M059J (cell line): ENCODE measurements at places on chromosomes 5 and 9.

GRCh38 chr5:5979377-5979760 is 399.0 kb downstream of the MED10 start:
- peak; percentile 20 for DNase-seq

DNA sequence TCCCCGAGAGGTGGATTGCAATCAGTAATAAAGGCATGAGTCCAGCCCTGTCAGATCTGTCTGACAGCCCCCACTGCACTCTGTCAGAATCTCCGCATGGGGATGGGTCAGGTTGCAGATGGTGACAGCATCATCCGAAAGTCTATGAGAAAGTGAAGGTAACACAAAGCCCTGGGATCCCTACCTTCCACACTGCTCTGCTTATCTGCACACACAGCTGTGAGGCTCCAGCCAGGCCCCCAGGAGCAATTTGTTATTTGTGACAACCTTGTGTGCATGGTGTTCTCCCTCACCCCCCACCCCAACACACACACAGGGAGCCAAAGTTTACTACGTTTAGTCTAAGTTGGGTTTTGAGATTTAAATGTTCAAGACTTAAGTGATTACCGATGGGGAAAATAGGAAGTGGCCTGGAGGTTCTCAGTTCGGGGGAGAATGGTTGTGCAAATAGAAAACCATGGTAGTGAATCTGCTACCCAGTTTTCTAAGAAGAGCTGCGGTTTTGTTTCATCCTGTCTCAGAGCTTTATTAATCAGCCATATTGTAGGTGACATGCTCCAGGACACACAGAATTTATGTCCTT is 92.7 kb downstream of the SV2C start:
- DNase-seq, result no peak

DNA sequence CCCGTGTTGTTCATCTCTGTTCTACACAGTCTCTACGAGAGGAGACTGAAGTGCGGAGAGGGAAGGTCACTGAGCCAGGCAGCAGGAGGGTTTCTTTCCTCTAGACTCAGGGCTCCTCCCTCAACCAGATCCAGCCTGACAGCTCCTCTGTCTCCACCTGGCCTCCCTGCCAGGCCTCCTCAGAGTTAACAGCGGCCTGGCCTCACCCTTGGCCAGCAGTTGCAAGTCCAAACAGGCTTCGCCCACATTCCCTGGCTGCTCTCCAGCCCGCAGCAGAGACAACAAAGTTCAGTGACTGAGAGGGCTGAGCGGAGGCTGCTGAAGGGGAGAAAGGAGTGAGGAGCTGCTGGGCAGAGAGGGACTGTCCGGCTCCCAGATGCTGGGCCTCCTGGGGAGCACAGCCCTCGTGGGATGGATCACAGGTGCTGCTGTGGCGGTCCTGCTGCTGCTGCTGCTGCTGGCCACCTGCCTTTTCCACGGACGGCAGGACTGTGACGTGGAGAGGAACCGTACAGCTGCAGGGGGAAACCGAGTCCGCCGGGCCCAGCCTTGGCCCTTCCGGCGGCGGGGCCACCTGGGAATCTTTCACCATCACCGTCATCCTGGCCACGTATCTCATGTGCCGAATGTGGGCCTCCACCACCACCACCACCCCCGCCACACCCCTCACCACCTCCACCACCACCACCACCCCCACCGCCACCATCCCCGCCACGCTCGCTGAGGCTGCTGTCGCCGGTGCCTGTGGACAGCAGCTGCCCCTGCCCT is at the start of gene HRCT1:
Gene HRCT1 (plus strand): TSS at position 291 of the 768 bp plus-strand sequence. CDS start 86 bp downstream, at position 377.
- DNase-seq, result peak; percentile 99

DNA sequence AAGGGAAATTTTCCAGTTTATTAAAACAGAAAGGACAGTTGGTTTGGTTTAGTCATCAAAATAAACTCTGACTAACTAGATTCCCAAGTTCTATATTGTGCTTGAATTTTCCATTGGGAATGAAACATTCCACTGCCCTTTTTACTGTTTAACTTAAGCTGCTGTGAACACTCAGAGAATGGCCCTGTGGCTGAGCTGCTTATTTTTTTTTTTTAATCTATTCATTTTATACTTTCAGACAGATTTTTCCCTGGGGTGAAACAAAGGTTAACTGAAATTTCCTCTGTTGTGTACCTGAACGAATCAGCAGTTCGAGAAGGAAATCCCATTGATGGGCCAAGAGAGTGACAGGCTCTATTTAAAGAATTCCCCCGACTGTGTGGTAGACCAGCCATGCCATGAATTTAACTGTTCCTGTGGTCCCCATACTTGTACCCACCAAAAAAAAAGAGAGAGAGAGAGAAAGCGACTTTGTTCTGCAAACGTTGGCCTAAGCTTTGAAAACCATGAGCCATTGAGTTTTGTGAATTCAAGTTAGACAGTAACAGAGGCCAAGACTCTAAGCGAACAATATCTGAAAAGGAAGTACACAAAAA is 138.7 kb upstream of the GRHPR start:
- peak; percentile 69 for DNase-seq

DNA sequence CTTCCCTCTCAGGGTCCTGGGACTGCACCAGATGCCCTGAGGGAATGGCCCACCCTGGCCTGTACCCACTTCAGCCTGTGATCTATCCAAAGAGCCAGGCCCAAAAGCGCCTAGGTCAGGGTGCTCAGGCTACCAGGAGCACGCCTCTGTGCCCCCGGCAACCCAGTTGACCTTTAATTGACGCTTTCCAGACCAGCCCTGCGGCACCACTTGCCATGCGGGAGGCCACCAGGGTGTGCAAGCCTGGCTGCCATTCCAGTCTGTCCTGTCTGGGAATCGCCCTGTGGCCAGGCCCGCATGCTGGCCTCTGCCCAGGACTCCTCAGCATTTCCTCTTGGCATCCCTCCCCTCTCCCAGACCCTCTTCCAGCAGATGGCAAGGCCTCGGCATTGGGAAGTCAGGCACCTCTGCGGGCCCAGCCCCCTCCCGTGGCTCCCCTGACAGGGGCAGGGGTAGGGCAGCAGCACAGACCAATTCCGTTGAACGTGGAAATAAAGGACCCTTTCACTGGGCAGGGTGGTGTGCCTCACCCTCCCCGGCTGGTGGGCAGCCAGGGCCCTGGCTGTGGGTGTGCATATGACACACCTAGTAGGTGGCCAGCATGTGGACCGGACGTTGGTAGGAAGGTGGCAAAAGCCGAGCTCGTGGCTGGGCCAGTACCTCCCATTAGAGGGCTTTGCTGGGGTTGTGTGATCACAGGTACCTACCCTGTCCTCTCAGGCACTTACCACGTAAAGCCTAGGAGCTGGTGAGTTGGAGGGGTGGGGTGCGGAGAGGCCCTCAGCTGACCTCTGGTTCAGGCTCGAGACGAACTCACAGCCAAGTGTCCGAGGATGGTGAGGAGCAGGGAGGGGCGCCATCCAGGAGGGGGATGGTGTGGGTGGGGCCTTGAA is 3.5 kb upstream of the AIF1L start:
- no peak for DNase-seq

GRCh38 chr5:138824516-138824915 is 50.6 kb downstream of the LRRTM2 start:
- no peak for DNase-seq

GRCh38 chr5:75993183-75993582 is 90.0 kb upstream of the SV2C start:
- no peak for DNase-seq

GRCh38 chr5:23389291-23390101 is 117.9 kb upstream of the PRDM9 start:
- DNase-seq, result no peak

DNA sequence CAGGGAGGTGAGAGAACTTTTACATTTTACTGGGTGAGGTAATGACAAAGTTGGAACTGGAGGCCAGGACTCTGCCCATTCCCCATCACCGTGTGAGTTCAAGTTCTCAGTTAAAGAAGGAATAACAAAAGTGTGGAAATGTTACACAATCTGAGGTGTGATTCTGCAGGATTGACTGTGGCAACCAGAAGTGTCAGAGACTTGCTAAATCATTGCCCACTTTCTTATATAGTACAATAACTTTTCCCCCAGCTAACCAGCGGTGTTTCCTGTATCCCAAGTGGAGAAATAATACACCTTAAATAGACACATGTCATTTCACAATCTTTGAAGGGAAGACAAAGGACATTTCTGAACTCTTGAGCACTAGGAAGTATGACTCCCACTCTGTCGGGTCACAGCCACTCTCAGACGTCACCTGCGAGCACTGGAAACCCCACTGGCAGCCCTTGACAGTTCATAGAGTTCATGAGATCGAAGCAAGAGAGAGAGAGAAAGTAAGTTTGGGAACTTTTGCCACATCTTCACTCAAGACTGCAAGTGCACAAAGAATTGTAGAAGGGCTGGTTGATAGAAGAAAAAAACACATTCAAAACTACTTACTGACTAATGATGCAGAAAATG is 28.4 kb downstream of the PAX5 start:
- DNase-seq, result no peak

- no peak for DNase-seq
Measured at GRCh38 chr9:107674721-107675277, 185.2 kb upstream of the KLF4 start.

- no peak for DNase-seq
Measured at GRCh38 chr5:9316733-9317132, 229.1 kb downstream of the SEMA5A start.

DNA sequence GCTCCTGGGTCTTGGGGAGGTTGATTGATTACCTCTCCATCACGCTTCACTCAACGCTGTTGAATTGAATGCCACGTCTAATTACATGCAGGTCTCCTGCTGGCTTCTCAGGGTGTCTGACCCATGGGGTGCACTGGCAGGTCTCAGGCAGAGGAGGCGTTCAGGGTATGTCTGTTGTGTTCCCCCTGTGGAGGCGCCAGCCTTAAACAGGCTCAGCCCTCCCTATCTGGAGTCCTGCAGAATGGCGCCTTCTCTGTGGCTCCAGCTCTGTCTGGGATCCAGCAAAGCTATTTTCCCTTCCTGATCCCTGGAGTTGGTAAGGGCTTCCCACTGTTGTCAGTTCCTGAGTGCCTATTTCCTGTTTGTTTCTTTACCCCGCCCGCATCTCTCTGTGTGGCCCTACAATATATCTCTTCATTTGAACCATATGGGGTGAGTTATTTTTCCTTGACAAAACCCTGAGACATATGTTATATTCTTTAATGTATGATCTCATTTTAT is 150.0 kb downstream of the NTRK2 start:
- no peak for DNase-seq

DNA sequence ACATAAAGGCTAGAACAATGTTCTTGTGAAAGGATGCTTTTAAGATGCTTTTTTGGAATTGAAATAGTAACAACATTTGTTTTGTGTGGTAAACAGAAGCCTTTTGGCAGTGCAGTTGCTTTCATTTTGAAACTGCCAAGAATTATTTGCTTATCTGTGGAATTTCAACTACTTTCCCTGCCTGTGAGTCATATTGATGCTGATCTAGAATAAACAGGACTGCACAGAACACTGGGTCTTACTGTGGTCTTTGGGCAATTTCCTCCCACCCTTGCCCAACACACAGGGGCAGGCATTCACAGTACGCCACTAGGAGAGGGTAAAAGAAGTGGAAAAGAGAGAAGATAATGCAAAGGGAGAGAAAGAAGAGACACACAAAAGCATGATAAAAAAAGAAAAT is 483.7 kb downstream of the ELAVL2 start:
- DNase-seq, result peak; percentile 40

- DNase-seq, result no peak
Measured at GRCh38 chr5:751496-751895, 33.0 kb downstream of the ZDHHC11B start.

DNA sequence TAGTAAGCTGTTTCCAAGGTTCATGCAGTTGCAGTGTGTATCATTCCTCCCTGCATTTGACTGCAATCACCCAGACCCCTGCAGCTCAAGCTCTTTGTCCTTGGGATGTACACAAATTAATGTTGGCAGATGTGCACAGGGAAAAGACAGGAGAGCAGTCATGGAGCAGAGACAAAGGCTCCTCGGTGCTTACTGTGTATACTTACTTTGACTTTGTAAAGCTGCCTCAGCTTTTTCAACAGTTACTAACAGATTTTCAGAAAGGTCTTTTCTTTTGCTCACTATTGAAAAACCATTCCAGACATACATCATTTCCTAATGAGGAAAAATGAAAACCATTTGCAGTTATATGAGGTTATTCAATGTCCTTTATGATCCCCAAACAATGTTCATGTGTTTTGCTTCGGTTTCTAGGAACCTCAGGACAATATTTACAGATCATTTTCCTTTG is 124.9 kb downstream of the TTC39B start:
- no peak for DNase-seq

DNA sequence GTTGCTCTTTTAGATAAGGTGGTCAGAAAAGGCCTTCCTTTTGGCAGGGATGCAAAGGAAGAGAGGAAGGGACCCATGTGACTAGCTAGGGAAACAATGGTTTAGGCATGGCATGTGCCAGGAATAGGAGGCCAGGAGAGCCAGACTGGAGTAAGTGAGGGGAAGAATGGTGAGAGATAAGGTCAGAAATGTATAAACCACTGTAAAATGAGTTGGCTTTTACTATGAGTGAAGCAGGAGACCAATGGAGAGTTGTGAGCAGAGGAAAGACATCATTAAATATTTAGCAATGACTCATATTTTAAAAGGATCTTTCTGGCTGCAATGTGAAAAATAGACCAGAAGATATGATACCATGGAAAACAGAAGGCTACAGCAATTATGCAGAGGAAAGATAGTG is 50.9 kb downstream of the AP3B1 start:
- DNase-seq, result peak; percentile 81

- peak; percentile 46 for DNase-seq
Measured at GRCh38 chr9:16873126-16873802, 2.8 kb upstream of the BNC2 start.

- peak; percentile 19 for DNase-seq
Measured at GRCh38 chr9:99231711-99232110, 9.6 kb downstream of the SEC61B start.

- no peak for DNase-seq
Measured at GRCh38 chr5:106113922-106114321, 1556.8 kb downstream of the EFNA5 start.

- no peak for DNase-seq
Measured at GRCh38 chr9:12195456-12195855, 497.7 kb upstream of the TYRP1 start.

GRCh38 chr5:32489791-32490562 is 45.4 kb upstream of the ZFR start:
- peak; percentile 81 for DNase-seq

DNA sequence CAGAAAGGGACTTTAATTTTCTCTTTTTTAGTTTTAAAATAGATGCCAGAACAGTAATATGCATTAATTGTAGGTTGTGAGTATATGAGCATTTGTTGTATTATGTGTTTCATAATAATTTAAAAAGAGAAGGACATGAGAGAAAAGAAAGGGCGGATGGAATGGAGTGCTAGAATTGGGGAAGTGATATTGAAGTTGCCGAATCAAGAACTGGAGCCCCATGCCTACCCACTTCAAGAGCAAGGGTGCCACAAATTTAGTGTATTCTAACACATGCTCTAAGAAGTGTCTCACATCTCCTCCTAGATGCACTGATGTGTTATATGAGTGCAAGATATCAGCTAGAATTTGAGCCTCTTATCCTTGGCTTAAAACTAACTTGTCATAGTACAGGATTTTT is 43.6 kb upstream of the FYB1 start:
- DNase-seq, result no peak

- DNase-seq, result peak; percentile 1
Measured at GRCh38 chr5:112245656-112246055, 173.4 kb downstream of the EPB41L4A start.

DNA sequence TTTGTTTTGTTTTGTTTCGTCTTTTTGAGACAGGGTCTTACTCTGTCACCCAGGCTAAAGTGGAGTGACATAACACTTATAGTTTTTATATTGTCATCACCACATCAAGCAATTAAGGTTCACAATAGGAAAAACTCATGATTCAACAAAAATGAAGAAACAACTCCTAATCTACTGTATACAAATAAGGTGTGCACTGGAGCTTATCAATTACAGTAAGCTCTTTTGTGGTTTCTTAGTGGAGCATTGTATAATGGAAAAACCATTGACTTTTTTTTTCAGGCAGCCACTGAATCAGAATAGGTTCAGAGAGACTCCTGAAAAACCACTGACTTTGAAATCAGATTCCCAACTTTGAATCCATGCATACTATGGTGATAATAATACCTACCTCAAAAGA is 10.8 kb upstream of the PLIN2 start:
- peak; percentile 56 for DNase-seq
